ENCODE measurements at places on chromosomes 16 and 17. TPM values are rescaled to one million over a fixed set of nuclear protein-coding genes. Genes with fewer than 3 reads are reported as not detected.

Gene CCL5
- total RNA-seq = not detected

Gene PFN1
- total RNA-seq = 886 TPM

Gene CD300LB
- not detected for total RNA-seq

Gene KRTAP9-2
- not detected for total RNA-seq

Gene KRTAP1-5
- 49.2 TPM for total RNA-seq

Gene ABCC6
- not detected for total RNA-seq

Gene DPEP3
- total RNA-seq = not detected

Gene TBC1D3B
- total RNA-seq = not detected

Gene PRDM7
- not detected for total RNA-seq

Gene ELMO3
- total RNA-seq = 1.5 TPM

Gene CTF1
- total RNA-seq = 4.8 TPM

Gene FOXN1
- total RNA-seq = not detected

Gene CCL8
- total RNA-seq = not detected

Gene NPIPA2
- 0.51 TPM for total RNA-seq
